Stimulated activated CD4-positive, alpha-beta T cell treated with anti-CD3 and anti-CD28 coated beads, Interleukin-2, amount 100 ng/mL, for 24 hours (primary cell): ENCODE measurements at places on chromosomes 4 and X.

GRCh38 chr4:84669201-84669600, 86.3 kb downstream of the CDS1 start:
- DNase-seq = no peak

DNA sequence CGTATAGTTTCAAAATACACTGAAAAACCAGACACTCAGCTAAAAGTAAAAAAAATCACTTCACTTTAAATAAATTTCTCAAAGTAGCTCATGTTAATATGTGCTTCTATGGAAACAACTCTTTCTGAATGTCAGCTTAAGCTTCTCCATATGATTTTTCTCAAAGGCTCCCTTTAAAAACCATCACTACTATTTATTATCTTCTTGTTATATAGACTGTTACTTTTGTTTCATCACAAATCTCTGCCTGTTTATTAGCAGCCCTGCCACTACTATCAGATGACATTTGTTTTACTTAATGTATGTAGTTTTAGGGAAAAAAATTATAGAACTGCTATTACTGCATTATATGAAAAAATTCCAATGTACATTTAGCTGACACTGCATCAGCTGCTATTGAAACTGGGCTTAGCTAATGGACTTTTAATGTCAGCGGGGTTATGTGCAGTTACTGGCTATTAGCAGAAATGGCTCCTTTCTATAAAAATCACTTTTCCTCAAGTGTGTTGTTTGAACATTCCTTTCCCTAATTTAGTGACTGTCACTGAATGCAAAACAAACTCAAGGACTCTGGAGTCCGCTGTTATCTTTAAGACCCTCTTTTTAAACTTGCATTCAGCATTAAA, 10.8 kb downstream of the UNC5C start:
- DNase-seq = no peak

- DNase-seq = no peak
Observed at GRCh38 chrX:134725103-134725690, 66.9 kb upstream of the PLAC1 start.

- no peak for DNase-seq
Observed at GRCh38 chrX:47231167-47231566, 1.6 kb upstream of the USP11 start.
